SW 1271 (cell line): ENCODE measurements at places on chromosomes 12 and 14.

GRCh38 chr14:29829851-29830250, 97.8 kb downstream of the PRKD1 start:
- DNase-seq: no peak

- no peak for DNase-seq
Measured at GRCh38 chr12:99769396-99769980, 121.9 kb downstream of the GARIN6 start.

GRCh38 chr12:93990832-93991803, 157.3 kb upstream of the PLXNC1 start:
- no peak for DNase-seq

DNA sequence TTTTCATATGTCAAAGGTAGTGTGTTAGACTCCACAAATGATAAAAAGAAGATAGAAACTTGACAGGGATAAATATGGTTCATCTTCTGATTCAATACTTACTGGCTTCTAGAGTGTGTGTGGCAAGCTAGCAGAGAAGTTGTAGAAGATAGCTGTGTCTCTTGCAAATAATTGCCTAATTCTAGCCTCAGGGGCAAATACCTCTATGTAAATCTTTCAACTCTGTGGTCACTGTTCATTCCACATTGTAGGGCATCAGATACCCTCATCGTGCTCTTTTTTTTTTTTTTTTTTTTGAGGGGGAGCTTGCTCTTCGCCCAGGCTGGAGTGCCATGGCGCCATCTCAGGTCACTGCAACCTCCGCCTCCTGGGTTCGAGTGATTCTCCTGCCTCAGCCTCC, 1.7 kb downstream of the OLR1 start:
- no peak for DNase-seq

- no peak for DNase-seq
Measured at GRCh38 chr12:117733549-117733805, 235.3 kb downstream of the KSR2 start.

DNA sequence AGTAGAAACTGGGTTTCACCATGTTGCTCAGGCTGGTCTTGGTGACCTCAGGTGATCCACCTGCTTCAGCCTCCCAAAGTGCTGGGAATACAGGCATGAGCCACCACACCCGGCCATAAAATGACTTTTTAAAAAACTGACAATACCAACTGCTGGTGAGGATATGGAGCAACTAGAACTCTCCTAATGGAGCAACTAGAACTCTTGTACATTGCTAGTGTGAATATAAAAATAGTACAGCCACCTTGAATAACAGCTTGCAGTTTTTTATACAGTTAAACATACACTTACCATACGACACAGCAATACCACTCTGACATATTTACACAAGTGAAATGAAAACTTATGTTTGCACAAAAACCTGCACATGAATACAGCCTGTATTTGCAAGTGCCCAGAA, 2.5 kb upstream of the CFAP73 start:
- no peak for DNase-seq

DNA sequence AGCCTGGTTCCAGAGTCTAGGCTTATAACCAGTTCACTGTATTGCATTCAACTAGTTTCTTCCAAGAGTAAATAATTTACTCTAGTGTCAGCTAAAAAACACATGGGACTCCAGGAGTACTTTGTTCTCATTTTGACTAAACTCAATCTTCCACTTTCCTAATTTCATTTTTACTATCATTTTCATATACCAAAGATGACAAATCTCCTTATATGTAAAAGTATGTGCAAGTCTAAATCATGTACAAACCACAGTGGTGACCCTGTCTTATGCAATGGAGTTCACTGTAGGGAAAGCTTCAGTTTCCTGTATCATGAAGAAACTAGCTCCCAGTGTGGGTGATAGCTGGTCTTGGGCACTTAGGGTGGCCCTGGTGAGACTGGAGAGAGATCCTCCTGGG, 151.6 kb downstream of the HELB start:
- DNase-seq: no peak
